ENCODE measurements at places on chromosomes 3 and 15. TPM values are rescaled to one million over a fixed set of nuclear protein-coding genes. Genes with fewer than 3 reads are reported as not detected.

- no peak overlapping the region for H3K4me3 ChIP-seq
- H3K27ac ChIP-seq, result no peak overlapping the region
- no peak for DNase-seq
- no peaks in the 10 kb centered on the region for H3K4me1 ChIP-seq
- H3K27me3 ChIP-seq, result peaks cover 10% of the 10 kb centered on the region
- H3K36me3 ChIP-seq, result no peaks in the 10 kb centered on the region
Measured at GRCh38 chr15:75952525-75952924, 48.8 kb downstream of the FBXO22 start.

GRCh38 chr15:41631880-41632470 is 28.2 kb upstream of the MGA start:
- no peaks in the 10 kb centered on the region for H3K27me3 ChIP-seq
- H3K27ac ChIP-seq, result no peak overlapping the region
- H3K4me1 ChIP-seq, result no peaks in the 10 kb centered on the region

DNA sequence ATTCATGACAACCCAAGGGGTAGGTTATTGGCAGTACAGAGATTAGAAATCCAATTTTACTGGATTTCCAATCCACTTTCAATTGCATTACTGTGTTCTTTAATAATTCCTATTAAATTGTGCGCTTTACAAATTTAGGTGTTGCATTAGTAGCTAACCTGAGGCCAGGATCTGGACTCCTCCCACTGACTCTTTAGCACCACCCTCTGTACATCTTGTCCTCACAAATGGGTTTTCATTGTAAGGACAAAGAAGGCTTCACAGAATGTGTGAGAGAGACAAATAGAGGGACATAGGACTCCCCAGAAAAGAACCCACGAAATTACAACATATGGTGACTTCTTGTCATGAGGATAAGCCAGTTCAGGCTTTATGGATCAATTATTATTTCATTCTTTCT is 643.1 kb upstream of the NAALADL2 start:
- H3K27me3 ChIP-seq, result no peaks in the 10 kb centered on the region
- no peaks in the 10 kb centered on the region for H3K4me1 ChIP-seq
- H3K27ac ChIP-seq, result no peak overlapping the region
- DNase-seq, result no peak
- H3K4me3 ChIP-seq, result no peak overlapping the region
- no peaks in the 10 kb centered on the region for H3K36me3 ChIP-seq

Gene PFN2
- 11.5 TPM for total RNA-seq

- H3K36me3 ChIP-seq, result no peaks in the 10 kb centered on the region
- H3K4me3 ChIP-seq, result no peak overlapping the region
- peaks cover 2% of the 10 kb centered on the region for H3K27me3 ChIP-seq
- DNase-seq, result no peak
- H3K27ac ChIP-seq, result no peak overlapping the region
Measured at GRCh38 chr15:80620931-80621330, 74.2 kb upstream of the ABHD17C start.

DNA sequence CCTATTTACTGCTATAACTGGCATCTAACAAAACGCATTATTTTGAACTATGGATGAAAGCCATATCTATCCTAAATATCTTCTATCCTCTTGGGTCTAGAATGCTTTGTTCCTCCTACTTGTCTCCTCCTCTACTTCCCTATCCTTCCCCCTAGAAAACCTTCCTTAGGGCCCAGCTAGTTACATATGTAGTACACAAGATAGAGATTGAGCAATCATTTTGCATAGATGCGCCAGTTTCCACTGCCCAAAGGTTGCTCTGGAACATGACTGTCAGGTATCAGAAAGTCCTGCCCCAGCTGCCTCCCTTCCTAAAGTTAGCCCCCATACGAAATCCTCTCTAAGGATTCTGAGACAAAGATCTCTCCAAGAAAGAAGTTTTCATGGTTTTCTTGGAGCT is 55.1 kb downstream of the GPR160 start:
- H3K36me3 ChIP-seq, result peaks cover 51% of the 10 kb centered on the region
- no peak overlapping the region for H3K27ac ChIP-seq
- DNase-seq, result no peak
- no peak overlapping the region for H3K4me3 ChIP-seq
- H3K4me1 ChIP-seq, result no peaks in the 10 kb centered on the region
- H3K27me3 ChIP-seq, result no peaks in the 10 kb centered on the region

Gene CHRNA5
- total RNA-seq, result 0.44 TPM

DNA sequence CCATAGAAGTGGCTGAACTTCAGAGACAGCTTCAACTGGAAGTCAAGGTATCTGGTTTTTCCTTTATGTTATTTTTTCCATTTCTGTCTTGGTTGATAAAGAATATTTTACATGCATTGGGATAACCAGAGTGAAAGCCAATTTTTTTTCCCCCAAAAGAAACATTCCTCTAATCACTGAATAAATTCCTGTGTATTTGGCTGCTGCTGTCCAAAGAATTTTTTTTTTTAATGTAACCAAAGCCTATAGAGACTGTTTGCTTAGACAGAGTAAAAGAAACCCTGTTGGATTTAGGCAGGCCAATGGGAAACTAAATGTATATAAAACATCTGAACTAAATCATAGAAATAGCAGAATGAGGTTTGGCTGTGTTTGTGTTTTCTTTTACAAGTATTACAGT is 75.2 kb downstream of the CGNL1 start:
- no peak overlapping the region for H3K4me3 ChIP-seq
- DNase-seq, result no peak

- H3K4me1 ChIP-seq, result no peaks in the 10 kb centered on the region
- H3K27ac ChIP-seq, result no peak overlapping the region
- H3K4me3 ChIP-seq, result no peak overlapping the region
- H3K36me3 ChIP-seq, result no peaks in the 10 kb centered on the region
- DNase-seq, result no peak
Measured at GRCh38 chr3:141382571-141382970, 14.3 kb downstream of the ZBTB38 start.

- H3K27ac ChIP-seq, result no peak overlapping the region
- no peak overlapping the region for H3K4me3 ChIP-seq
- peaks cover 36% of the 10 kb centered on the region for H3K4me1 ChIP-seq
- no peaks in the 10 kb centered on the region for H3K36me3 ChIP-seq
Measured at GRCh38 chr3:50626401-50626800, 9.4 kb downstream of the MAPKAPK3 start.

DNA sequence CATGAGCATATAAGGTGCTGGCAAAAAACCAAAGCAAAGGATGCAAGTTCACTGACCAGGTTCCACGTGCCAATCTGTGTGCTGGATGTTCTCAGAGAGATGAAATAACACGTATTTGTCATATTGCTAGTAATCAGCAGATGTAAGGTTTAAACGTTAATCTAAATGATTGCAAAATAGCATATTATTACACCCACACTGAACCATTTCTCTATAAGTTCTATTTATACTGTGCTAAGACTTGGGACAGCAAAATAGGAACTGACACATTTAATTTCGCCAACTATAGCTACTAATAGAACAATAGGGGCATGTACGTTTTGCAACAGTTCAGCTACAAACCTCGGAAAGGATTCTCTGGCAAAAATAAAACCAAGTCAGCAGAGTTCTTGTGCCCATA is 350.3 kb upstream of the ZNF385D start:
- H3K4me1 ChIP-seq, result no peaks in the 10 kb centered on the region
- no peak for DNase-seq
- no peaks in the 10 kb centered on the region for H3K27me3 ChIP-seq
- H3K4me3 ChIP-seq, result no peak overlapping the region
- H3K36me3 ChIP-seq, result no peaks in the 10 kb centered on the region

DNA sequence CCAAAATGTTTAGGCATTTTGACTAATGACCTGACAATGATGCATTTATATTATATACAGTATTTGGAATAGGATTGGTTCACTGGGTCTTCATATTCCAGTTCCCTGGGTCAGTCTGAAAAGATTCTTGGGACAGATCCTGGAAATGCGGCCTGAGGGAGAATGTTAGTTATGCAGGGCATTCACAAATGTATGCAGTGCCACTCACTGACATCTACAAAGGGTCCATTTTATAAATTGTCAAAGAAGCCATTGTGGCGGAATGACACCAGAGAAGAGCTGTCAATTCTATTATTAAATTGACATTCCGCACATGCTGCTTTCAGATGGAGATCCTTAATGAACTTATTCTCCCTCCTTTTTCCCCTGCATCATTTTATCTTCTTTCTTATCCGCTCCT is 176.6 kb downstream of the VGLL3 start:
- H3K4me1 ChIP-seq, result no peaks in the 10 kb centered on the region
- no peak for DNase-seq
- no peak overlapping the region for H3K4me3 ChIP-seq
- H3K27ac ChIP-seq, result no peak overlapping the region
- no peaks in the 10 kb centered on the region for H3K36me3 ChIP-seq
- no peaks in the 10 kb centered on the region for H3K27me3 ChIP-seq

DNA sequence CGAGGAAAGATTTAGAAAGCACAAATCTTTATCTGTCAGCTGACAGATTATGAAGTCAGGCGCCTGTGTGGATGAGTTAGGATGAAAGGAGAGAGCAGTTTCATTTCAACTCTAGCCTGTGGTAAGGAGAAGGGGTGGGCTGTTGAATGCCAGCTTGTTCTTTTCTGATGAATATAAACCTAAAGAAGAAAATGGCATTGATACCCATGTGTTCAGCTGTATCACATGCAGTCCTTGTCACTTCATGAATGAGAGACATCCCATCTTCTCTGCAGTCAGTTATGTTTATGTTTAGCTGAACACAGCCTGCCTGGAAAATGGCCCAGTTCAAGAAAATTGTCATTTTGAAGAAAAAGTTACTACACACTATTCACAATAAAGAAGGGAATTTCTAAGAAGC is 345.7 kb upstream of the RBMS3 start:
- no peak for DNase-seq
- H3K4me3 ChIP-seq, result no peak overlapping the region
- H3K36me3 ChIP-seq, result no peaks in the 10 kb centered on the region
- no peaks in the 10 kb centered on the region for H3K4me1 ChIP-seq
- H3K27me3 ChIP-seq, result no peaks in the 10 kb centered on the region
- H3K27ac ChIP-seq, result no peak overlapping the region

- no peak overlapping the region for H3K27ac ChIP-seq
- H3K4me1 ChIP-seq, result no peaks in the 10 kb centered on the region
- H3K4me3 ChIP-seq, result no peak overlapping the region
- H3K36me3 ChIP-seq, result no peaks in the 10 kb centered on the region
Measured at GRCh38 chr3:63331520-63331919, 53.4 kb downstream of the SYNPR start.

Gene DUOXA2
- not detected for total RNA-seq

Gene TLR9
- total RNA-seq, result 1.6 TPM

- H3K27me3 ChIP-seq, result no peaks in the 10 kb centered on the region
- H3K4me1 ChIP-seq, result peaks cover 8% of the 10 kb centered on the region
- no peak overlapping the region for H3K27ac ChIP-seq
- no peak overlapping the region for H3K4me3 ChIP-seq
Measured at GRCh38 chr15:41334293-41335120, 1.8 kb downstream of the NUSAP1 start.

All from T-cell (primary cell).